Large intestine (tissue), 12 donors: ENCODE measurements at places on chromosomes 2 and 18. TPM values are rescaled to one million over a fixed set of nuclear protein-coding genes. Genes with fewer than 3 reads are reported as not detected.

Gene MFSD6
- 21.8 TPM for polyA plus RNA-seq

- no peak overlapping the region for H3K4me3 ChIP-seq
- H3K27ac ChIP-seq: no peak overlapping the region
- DNase-seq: no peak
- peaks cover 13% of the 10 kb centered on the region for H3K4me1 ChIP-seq
Observed at GRCh38 chr2:128604045-128604444, 285.4 kb upstream of the HS6ST1 start.

- no peaks in the 10 kb centered on the region for H3K36me3 ChIP-seq
- no peaks in the 10 kb centered on the region for H3K4me1 ChIP-seq
- H3K4me3 ChIP-seq: no peak overlapping the region
- no peak for DNase-seq
Observed at GRCh38 chr2:136613096-136613495, 152.2 kb upstream of the THSD7B start.

- H3K27ac ChIP-seq: no peak overlapping the region
- no peaks in the 10 kb centered on the region for H3K27me3 ChIP-seq
- no peak for DNase-seq
- no peaks in the 10 kb centered on the region for H3K4me1 ChIP-seq
- H3K4me3 ChIP-seq: no peak overlapping the region
Observed at GRCh38 chr2:54040685-54041084, 69.9 kb upstream of the PSME4 start.

- peaks cover 54% of the 10 kb centered on the region for H3K27me3 ChIP-seq
- no peak overlapping the region for H3K4me3 ChIP-seq
- DNase-seq: no peak
Observed at GRCh38 chr2:96120091-96120720, 3.8 kb upstream of the ADRA2B start.
